ENCODE measurements at places on chromosomes 3 and 15. TPM values are rescaled to one million over a fixed set of nuclear protein-coding genes. Genes with fewer than 3 reads are reported as not detected.
A peak's percentile ranks its signal among the peaks of the same experiment; 100 is the strongest.

Gene ADAMTS9
- total RNA-seq = not detected

GRCh38 chr3:15660055-15660935 is 58.8 kb downstream of the BTD start:
- H3K4me3 ChIP-seq = no peak overlapping the region
- no peak for DNase-seq
- peaks cover 15% of the 10 kb centered on the region for H3K36me3 ChIP-seq
- H3K27ac ChIP-seq = no peak overlapping the region
- H3K4me1 ChIP-seq = peaks cover 5% of the 10 kb centered on the region

Gene MORF4L1
- 262 TPM for total RNA-seq

DNA sequence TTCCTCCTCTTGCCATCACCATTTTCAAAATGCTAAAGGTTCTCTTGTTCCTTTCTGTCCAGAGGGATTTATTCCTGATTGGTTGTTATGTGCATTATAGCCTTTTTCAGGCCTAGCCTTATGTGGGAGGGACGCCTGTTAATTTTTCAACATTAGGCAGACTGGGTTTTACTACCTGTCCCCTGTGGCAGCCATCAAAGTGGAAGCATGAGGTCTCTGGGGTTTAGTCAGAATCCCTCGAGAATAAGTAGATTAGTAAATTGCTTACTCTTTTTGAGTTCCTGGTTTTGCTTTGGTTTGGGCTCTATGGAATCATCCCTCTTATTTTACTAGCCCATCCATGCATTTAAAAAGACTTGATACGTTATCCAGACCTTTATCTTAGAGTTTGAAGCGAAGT is 32.4 kb downstream of the PAK2 start:
- peaks cover 60% of the 10 kb centered on the region for H3K4me1 ChIP-seq
- DNase-seq = no peak
- no peak overlapping the region for H3K27ac ChIP-seq
- H3K27me3 ChIP-seq = no peaks in the 10 kb centered on the region
- H3K36me3 ChIP-seq = peaks cover 17% of the 10 kb centered on the region

DNA sequence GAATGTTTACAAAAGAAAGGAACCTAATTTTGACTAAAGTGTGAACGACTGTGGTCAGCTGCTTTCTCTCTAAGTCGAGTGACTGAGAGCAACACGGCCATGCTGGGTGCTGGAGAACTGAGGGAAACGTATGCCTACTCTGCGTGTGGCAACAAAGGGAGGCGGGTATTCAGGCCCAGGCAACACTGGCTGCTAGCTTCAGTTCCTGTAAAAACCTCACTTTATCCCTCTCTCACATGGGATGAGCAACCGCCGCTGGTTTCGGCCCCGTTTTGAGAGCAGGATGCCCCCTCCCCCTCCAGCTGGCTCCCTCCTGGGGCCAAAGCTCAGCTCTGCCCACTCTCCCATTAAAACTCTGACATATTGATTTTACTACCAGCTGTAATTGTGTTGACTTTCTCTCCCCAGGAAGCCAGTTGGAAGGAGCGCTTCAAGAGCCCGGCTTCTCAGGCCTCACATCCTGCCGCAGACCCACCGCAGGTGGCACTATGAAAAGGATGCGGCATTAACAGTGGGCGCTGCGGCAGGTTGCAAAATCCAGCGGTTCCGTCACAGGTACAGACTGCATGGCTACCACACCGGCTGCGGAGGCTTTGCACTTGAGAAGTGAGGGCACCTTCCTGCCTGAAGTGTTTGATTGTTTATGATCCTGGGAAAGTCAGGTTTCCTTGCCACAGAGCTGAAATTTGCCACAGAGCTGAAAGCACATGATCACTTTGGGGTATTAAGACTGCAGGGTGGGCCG is 12.7 kb downstream of the PLXND1 start:
- peaks cover 14% of the 10 kb centered on the region for H3K4me1 ChIP-seq
- H3K4me3 ChIP-seq = no peak overlapping the region
- DNase-seq = peak; percentile 85
- no peaks in the 10 kb centered on the region for H3K27me3 ChIP-seq
- no peaks in the 10 kb centered on the region for H3K36me3 ChIP-seq
- no peak overlapping the region for H3K27ac ChIP-seq

DNA sequence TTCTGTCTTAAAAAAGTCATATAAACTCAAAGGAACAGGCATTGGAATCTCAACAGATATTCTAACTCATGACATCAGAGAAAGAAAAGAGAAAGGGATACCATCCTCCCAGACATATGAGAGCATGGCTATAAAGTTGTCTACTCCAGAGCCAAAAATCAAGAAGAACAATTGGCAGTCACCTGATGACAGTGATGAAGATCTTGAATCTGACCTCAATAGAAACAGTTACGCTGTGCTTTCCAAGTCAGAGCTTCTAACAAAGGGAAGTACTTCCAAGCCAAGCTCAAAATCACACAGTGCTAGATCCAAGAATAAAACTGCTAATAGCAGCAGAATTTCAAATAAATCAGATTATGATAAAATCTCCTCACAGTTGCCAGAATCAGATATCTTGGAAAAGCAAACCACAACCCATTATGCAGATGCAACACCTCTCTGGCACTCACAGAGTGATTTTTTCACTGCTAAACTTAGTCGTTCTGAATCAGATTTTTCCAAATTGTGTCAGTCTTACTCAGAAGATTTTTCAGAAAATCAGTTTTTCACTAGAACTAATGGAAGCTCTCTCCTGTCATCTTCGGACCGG is 35.9 kb downstream of the UNC13C start:
- no peak overlapping the region for H3K27ac ChIP-seq
- no peaks in the 10 kb centered on the region for H3K4me1 ChIP-seq
- peaks cover 2% of the 10 kb centered on the region for H3K27me3 ChIP-seq
- no peaks in the 10 kb centered on the region for H3K36me3 ChIP-seq

Data from activated CD4-positive, alpha-beta memory T cell treated with anti-CD3 and anti-CD28 coated beads for 36 hours (primary cell).